Stimulated activated memory B cell treated with anti-CD40 and anti-IgM and Interleukin-4, amounts not matched to agents 10 μg/mL and 1 μg/mL and 100 μg/mL, for 72 hours (primary cell): ENCODE measurements at places on chromosomes 3 and 15.

DNA sequence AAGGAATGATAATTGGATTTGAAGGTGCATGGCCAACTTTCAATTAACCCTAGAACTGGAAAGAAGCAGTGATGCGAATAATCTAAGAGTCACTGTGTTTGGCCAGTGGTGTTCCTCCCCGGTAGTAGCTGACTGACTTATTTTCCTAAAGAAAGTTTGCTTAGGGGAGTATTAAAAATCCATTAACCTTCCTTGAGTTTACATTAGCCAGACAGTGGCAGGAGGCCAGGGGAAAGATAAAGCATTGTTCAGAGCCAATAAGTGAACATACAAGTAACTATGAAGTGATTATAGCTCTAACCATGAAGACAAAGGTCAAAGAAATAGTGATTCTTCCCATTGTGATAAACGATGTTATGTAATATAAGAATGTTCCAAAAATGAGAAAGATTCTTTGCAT lies 8.9 kb upstream of the TMEM202 start:
- ATAC-seq, result no peak

DNA sequence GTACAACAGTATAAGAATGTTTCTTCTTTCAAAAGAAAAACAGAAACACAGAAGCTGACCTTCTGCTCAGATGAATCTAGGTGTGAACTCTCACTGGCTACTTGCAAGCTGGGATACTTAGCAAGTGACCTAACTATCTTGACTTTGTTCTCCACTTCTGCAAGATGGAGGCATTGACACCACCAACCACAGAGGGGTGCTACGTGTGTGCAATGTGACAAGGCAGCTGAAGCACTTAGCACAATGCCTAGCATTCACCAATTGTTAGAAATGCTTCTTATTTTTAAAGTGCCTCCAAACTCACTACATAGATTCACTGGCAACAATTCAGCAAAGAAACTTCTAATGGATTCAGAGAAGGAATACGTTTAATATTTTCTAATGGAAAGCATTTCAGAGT lies 331.4 kb upstream of the WNT5A start:
- ATAC-seq, result no peak

GRCh38 chr3:96083610-96084009 lies 730.8 kb upstream of the EPHA6 start:
- no peak for ATAC-seq

GRCh38 chr15:75008629-75009326 lies 13.4 kb downstream of the SCAMP5 start:
- ATAC-seq, result peak; percentile 97

DNA sequence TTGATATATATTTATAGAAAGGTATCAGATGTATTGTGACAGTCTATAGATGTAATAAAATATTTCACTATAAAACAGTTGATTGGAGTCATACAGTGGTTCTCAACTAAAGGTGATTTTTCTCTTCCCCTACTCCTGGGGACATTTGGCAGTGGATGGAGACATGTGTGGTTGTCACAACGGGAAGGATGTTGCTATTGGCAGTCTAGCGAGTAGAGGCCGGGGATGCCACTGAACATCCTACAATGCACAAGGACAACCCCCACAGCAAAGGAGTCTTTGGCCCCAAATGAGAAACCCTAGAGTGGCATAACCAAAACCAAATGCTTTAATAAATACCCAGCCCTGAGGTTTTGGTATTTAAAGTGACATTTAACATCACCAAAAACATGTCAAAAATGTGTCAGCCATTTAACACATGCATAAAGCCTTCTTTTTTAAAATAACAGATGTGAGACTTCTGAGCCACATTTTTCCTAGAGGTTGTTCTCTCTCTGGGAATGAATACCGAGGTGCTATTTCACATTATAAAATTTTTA lies 367.5 kb downstream of the PTPRG start:
- no peak for ATAC-seq

DNA sequence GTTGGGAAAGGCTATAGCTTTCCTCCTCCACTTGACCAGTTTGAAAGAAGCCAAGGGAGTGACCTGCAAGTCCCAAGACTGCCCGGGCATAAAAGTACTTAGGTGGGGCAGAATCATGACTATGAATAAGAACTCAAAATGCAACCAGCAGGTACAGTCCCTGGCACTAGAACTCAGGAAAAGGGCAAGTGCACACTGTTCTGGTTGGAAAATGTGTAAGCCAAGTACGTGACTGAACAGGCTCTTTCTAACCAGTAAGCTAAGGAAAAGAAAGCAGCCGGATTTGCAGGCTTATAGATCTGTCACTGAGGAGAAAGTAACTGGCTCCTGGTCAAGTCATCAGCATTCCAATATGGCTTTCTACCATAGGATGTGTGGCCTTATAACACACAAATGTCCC lies 101.2 kb upstream of the SLC4A7 start:
- ATAC-seq, result no peak

DNA sequence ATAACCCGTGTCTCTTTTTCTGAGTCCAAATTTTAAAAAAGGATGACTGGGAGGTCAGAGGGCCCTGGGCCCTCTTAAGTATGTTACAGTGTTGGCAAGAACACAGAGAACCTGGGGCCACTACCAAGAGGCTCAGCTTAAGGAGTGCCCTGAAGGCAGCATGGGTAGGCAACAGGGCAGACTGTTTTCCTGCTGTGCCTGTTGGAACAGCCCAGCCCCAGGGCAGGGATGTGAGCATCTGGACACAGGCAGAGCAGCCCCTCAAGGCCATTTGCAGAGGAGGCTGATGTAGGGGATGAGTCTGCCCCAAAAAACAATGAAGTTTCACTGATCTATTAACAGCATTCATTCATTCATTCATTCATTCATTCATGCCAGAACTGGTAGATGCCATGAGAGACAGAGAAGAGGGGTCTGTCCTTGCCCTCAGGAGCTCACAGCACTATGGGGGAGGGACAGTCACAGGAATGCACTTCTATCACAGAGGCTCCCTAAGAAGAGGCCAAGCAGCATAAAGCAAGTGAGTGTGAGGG lies 2.2 kb upstream of the LTF start:
- ATAC-seq, result no peak

DNA sequence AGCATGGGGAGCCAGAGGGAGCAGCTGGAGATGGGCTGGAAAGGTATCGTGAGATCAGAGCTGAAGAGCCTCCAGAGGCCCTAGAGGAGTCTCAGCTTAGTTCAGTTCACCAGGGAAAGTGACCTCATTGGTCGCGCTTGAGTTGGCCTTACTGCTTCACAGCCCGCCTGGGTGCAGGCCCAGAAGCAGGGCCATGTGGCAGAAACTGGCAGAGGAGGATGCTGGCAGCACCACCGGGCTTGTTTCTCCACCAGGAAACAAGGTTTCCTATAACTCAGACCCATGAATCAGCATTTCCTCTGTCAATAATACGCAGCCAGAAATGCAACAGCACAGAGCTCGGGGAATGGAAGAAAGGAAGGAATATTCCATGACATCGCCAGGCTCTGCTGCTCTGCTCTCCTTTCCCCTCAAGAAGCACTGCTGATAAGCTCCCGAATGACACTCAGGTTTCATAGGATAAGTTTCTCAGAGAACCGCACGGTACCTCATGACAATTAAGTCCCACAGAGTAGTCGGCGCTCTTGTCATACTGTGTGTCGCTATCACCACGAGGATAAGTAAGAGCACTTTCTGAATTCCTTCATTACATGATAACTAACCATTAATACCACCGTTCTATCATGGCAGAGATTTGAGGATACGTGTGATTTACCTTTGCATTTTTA lies 147.1 kb upstream of the LPP start:
- ATAC-seq, result peak; percentile 76

DNA sequence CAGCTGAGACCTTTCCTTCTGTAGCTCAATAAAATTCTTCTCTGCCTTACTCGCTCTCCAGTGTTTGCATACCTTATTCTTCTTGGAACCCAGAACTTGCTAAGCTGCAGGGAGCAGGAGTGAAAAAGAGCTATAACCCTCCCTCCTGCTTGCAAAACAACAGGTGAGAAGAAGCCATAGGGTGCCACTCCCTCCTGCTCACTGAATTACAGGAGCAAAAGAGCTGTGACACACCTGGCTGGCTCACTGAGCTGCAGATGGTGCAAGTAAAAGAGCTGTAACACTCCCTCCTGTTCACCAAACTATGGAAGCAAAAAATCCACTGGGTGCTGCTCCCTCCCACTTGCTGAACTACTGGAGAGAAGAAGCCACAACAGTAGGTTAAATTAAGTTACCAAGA lies 44.2 kb upstream of the C2CD4B start:
- no peak for ATAC-seq

GRCh38 chr15:51227940-51228732 lies 110.3 kb downstream of the CYP19A1 start:
- peak; percentile 63 for ATAC-seq

GRCh38 chr3:13480340-13481318 lies 523 bp downstream of the HDAC11 start:
- peak; percentile 52 for ATAC-seq

DNA sequence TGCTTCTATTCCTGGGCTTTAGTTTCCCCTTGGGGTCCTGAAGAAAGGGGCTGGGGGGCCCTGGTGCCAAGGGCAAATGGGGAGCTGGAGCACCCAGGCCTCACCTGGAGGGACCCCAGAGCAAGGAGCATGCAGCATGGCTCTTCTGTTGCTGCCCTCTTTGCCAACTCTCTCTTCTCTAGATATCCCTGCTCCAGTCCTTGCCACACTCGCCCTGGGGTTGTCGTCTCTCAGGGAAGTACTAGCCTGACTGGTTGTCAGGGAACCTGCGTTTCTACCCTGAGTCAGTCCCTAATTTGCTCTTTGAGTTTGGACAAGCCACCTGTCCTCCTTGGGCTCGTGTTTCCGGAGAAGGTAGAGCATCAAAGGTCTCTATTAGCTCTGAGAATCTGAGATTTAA lies 63.7 kb upstream of the UBE2Q2 start:
- ATAC-seq, result no peak

DNA sequence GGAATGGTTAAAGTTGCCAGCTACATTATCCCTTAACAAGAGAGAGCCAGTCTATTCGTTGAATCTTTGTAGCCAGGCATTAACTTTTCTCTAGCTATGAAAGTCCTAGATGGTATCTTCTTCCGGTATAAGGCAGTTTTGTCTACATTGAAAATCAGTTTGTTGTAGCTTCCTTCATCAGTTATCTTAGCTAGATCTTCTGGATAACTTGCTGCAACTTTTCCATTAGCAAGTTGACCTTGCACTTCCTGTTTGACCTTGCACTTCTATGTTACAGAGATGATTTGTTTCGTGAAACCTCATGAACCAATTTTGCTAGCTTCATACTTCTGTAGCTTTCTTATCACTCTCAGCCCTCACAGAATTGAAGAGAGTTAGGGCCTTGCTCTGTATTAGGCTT lies 24.1 kb downstream of the TOPAZ1 start:
- ATAC-seq, result no peak

DNA sequence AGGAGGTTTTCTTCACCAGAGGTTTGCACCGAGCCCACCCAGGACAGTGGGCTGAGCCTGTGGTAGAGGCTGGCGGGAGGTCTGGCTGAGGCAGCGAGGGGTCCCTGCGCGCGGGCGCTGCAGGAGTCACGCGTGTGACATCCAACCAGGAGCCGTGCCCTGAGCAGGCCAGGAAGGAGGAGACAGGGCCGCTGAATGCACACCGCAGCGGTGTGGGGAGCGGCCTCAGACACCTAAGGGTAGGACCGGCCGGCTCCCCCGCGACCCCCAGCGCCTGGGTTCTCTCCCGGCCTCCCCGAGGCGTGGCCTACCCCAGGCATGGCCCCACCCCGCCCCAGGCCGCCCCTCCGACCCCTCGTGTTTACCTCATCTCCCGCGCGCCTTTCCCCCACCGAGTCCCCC lies 412 bp downstream of the SLC41A3 start:
- peak; percentile 71 for ATAC-seq

- no peak for ATAC-seq
Measured at GRCh38 chr3:187987187-187987586, 166.8 kb upstream of the LPP start.

GRCh38 chr3:127449486-127450212 lies 140.9 kb downstream of the TPRA1 start:
- ATAC-seq, result no peak

DNA sequence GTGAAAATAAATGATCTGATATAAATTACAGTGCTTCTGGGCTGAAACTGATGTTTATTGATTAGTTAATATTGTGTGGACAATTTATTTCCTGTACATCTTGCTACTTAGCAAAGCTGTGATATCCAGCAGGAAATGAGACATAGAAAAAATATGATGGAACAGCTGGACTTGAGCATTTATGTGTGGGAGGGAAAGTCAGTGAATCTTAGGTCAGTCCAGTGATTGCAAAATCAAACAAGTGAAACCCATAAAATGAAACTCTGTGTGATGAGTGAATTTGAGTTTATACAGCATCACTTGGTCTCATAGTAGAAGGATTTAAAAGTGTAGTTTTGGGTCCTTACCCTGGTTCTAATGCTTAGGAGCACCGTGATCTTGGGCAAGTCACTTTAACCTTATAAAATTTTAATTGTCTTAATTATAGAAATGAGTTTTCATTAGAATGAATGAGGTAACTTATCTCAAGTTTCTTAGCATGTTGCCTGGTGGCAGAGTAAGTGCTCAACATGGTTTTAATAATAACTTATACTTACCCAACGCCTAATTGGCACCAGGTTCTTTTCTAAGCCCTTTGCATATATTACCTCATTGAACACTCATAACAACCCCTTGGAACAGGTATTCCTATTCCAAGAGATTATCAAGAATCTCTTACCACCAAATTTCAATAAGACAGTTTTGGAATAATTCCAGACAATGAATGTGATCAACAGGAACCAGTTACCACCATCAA lies 194.6 kb downstream of the ADAMTSL3 start:
- ATAC-seq, result no peak

GRCh38 chr15:91940496-91941381 lies 87.2 kb downstream of the SLCO3A1 start:
- peak; percentile 47 for ATAC-seq
